ENCODE measurements at places on chromosomes 13 and 19. TPM values are rescaled to one million over a fixed set of nuclear protein-coding genes. Genes with fewer than 3 reads are reported as not detected.

The ZNF649 gene
- 10.8 TPM for total RNA-seq

The GARIN5B gene
- not detected for total RNA-seq

The THSD8 gene
- total RNA-seq, result 3.2 TPM

The CEACAM20 gene
- total RNA-seq, result not detected

The CLEC17A gene
- not detected for total RNA-seq

The OR7G2 gene
- total RNA-seq, result not detected
